Stomach (tissue), 19 donors: ENCODE measurements at places on chromosomes 2 and 18. TPM values are rescaled to one million over a fixed set of nuclear protein-coding genes. Genes with fewer than 3 reads are reported as not detected.

DNA sequence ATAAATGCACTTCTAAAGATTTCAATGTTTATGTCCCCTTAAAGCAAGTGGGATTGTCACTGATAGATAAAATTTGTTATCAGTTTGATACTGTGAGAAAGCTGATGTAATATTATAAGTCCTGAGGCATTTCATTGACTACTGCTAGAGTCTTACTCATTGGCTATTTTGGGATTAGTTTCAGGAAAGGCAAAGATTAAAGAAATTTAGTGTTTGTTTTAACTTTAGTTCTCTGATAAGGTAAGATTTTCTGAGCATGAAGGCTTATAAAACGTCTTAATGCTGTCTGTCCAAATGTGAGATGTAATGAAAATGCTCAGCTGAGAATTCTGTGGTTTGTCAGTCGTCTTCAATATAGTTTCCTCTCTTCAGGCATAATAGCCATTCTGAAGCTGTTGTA is 886.4 kb upstream of the CDH2 start:
- H3K4me3 ChIP-seq: no peak overlapping the region
- H3K36me3 ChIP-seq: no peaks in the 10 kb centered on the region
- H3K27me3 ChIP-seq: no peaks in the 10 kb centered on the region
- no peaks in the 10 kb centered on the region for H3K4me1 ChIP-seq
- H3K27ac ChIP-seq: no peak overlapping the region

DNA sequence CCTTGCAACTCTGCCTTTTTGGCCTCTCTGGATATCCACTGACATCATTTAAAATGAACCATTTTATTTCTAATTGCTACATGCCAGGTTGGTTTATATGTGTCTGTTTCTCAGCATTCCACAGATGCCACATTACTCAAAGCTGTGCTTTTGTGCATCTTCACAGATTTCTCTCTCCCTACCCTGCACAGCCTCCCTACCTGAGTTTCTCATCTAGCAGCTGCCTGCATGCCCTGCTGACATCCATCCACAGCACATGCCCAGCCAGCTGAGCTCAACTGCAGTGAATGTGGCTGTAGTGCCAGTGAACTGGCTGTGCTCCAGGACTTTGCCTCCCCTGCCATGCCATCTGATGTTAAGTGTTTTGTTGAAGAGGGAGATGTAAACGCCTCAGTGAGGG is 44.5 kb downstream of the PKP4 start:
- H3K27ac ChIP-seq: no peak overlapping the region
- H3K4me1 ChIP-seq: peaks cover 20% of the 10 kb centered on the region
- H3K27me3 ChIP-seq: no peaks in the 10 kb centered on the region
- no peaks in the 10 kb centered on the region for H3K36me3 ChIP-seq
- no peak overlapping the region for H3K4me3 ChIP-seq

GRCh38 chr2:203500951-203501350 is 34.1 kb downstream of the RAPH1 start:
- peaks cover 22% of the 10 kb centered on the region for H3K4me1 ChIP-seq
- H3K27me3 ChIP-seq: no peaks in the 10 kb centered on the region
- no peak overlapping the region for H3K4me3 ChIP-seq
- H3K36me3 ChIP-seq: no peaks in the 10 kb centered on the region
- no peak overlapping the region for H3K27ac ChIP-seq

- no peaks in the 10 kb centered on the region for H3K36me3 ChIP-seq
- H3K27me3 ChIP-seq: no peaks in the 10 kb centered on the region
- no peak for DNase-seq
Observed at GRCh38 chr2:76684756-76685155, 837.4 kb downstream of the LRRTM4 start.

- H3K4me3 ChIP-seq: no peak overlapping the region
- peak overlapping the region; percentile 40 for H3K27ac ChIP-seq
- H3K36me3 ChIP-seq: no peaks in the 10 kb centered on the region
- peaks cover 52% of the 10 kb centered on the region for H3K4me1 ChIP-seq
- DNase-seq: no peak
- H3K27me3 ChIP-seq: no peaks in the 10 kb centered on the region
Observed at GRCh38 chr2:55153584-55154299, 78.4 kb downstream of the CLHC1 start.

DNA sequence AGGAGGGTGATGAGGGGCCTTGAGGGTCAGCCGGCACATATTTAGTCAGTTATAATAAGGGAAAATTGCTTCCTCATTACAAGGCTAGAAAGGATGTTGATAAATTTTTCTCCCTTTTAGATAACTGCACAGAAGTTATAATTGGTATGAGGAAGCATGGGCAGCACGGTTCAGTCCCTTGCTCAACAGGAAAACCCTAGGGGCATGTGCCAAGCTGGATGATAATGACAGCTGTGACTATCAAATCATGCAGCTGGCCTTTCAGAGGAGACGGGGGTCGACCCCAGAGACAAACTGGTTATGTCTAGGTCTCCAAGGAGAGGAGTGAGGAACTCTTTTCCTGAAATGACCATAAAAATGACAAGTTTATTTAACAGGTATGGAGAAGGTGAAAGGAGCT is 448.1 kb upstream of the VRK2 start:
- H3K36me3 ChIP-seq: no peaks in the 10 kb centered on the region
- peak; percentile 4 for DNase-seq
- H3K4me1 ChIP-seq: no peaks in the 10 kb centered on the region
- H3K27ac ChIP-seq: no peak overlapping the region

GRCh38 chr2:181573140-181573736 is 83.7 kb downstream of the CERKL start:
- H3K36me3 ChIP-seq: no peaks in the 10 kb centered on the region
- no peak overlapping the region for H3K4me3 ChIP-seq
- no peak overlapping the region for H3K27ac ChIP-seq
- H3K4me1 ChIP-seq: no peaks in the 10 kb centered on the region

- H3K4me1 ChIP-seq: no peaks in the 10 kb centered on the region
- peak; percentile 87 for DNase-seq
Observed at GRCh38 chr2:219736209-219736608, 108.8 kb downstream of the SLC4A3 start.

GRCh38 chr2:126736133-126736874 is 80.3 kb downstream of the GYPC start:
- DNase-seq: peak; percentile 28
- no peaks in the 10 kb centered on the region for H3K36me3 ChIP-seq
- no peak overlapping the region for H3K27ac ChIP-seq
- no peak overlapping the region for H3K4me3 ChIP-seq

DNA sequence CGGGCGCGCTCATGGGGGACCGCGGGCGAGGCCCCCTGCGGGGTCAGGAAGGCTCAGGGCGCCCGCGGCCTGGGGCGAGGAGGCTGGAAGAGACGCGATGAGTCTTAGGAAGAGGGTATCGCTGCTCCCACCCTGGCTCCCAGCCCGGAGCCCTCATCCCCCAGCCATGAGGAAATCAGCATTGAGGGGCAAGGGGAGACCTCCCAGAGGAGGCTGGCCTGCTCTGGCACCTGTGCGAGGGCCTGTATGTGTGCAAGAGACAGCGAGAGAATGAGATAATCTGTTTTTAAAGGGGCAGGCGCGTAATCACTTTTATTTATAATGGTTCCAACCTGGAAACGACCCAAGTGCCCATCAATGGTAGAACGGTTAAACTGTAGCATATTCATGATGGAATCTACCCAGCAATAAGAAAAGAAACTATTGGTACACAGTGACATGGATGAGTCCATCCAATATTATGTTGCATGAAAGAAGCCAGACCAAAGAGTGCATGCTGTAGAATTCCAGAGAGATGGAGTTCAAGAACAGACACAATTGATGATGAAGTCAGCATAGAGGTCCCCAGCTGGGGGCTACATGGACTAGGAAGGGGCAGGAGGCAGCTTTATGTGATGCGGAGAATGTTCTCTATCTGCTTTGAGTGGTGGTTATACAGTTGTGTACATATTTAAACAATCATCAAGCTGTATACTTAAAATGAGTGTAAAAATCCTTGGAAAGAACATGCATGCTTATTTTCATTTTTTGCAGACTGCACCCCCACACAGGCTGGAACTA is 14.4 kb downstream of the FBXO41 start:
- H3K27me3 ChIP-seq: peaks cover 50% of the 10 kb centered on the region
- no peak overlapping the region for H3K27ac ChIP-seq
- peak overlapping the region; percentile 31 for H3K4me3 ChIP-seq

GRCh38 chr2:168929031-168929430 is 27.9 kb downstream of the G6PC2 start:
- no peaks in the 10 kb centered on the region for H3K36me3 ChIP-seq
- H3K4me1 ChIP-seq: no peaks in the 10 kb centered on the region
- H3K4me3 ChIP-seq: no peak overlapping the region

DNA sequence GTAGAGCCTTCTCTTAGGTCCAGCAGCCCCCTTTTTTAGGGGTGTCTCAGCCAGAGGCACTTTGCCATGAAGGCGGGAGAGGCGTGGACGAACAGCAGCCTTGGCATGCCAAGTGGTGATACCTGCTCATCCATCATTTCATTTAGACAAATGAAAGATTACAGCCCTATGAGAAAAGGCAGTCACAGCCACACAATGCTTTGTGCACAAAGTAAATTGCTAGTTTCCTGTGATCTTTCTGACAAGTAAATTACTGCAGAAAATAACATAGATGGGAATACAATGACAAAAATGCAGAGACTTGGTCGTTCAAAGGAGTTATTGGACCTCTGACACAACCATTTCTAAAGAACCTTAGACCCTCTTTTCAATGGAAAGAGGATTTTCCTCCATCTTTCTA is 94.9 kb downstream of the RND3 start:
- no peaks in the 10 kb centered on the region for H3K36me3 ChIP-seq
- no peak overlapping the region for H3K27ac ChIP-seq
- no peaks in the 10 kb centered on the region for H3K4me1 ChIP-seq
- no peak for DNase-seq

DNA sequence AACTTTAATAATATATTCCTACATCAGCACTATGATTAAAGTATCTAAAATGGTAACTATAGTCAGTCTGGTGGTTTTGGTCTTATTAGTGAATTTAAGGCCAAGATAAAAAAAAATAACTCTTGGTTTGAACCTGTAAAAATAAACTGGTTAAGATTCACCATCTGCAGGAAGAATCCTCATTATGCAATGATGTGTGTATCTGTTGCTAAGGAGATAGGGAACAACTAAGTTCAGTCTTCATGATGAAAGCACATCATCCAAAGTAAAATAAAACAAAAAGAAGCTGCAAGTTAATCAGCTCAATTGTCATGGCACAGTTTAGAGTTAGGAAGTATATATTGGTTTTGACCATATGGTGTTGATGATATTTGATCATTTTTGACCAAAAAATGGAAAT is 466.0 kb downstream of the NYAP2 start:
- H3K36me3 ChIP-seq: no peaks in the 10 kb centered on the region
- no peaks in the 10 kb centered on the region for H3K4me1 ChIP-seq
- no peak overlapping the region for H3K27ac ChIP-seq
- no peak for DNase-seq
- H3K27me3 ChIP-seq: no peaks in the 10 kb centered on the region
- H3K4me3 ChIP-seq: no peak overlapping the region

DNA sequence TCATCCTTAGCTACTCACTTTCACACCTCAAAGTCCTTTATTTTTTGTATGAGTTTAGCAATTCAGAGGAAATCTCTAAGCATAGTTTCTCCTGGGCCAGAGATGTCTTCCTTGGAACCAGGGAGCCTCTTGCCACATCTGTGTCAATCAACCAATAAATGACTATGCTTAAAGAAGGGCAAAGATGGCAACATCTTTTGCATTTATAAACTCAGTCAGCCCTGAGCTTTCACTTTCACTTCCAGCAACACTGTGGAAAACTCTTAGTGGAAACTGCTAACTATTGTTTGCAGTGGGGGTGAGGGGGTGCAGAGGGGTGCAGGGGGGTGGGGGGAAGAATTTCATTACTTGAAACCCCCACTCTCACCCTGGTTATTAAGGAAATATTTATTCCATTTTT is 3.4 kb downstream of the ACVR1C start:
- no peak overlapping the region for H3K4me3 ChIP-seq
- peaks cover 34% of the 10 kb centered on the region for H3K4me1 ChIP-seq
- H3K27me3 ChIP-seq: no peaks in the 10 kb centered on the region
- no peak overlapping the region for H3K27ac ChIP-seq
- H3K36me3 ChIP-seq: no peaks in the 10 kb centered on the region
- no peak for DNase-seq

- no peaks in the 10 kb centered on the region for H3K36me3 ChIP-seq
- no peak for DNase-seq
- no peaks in the 10 kb centered on the region for H3K4me1 ChIP-seq
- no peak overlapping the region for H3K27ac ChIP-seq
- no peak overlapping the region for H3K4me3 ChIP-seq
Observed at GRCh38 chr2:54077088-54077900, 38.1 kb upstream of the ACYP2 start.

- DNase-seq: no peak
- no peak overlapping the region for H3K27ac ChIP-seq
- H3K36me3 ChIP-seq: no peaks in the 10 kb centered on the region
- H3K4me1 ChIP-seq: no peaks in the 10 kb centered on the region
Observed at GRCh38 chr18:49029628-49030027, 78.9 kb upstream of the SMAD7 start.

NT5C1B gene
- not detected for total RNA-seq

PLCL1 gene
- 4.1 TPM for total RNA-seq

MEP1B gene
- total RNA-seq: 1.1 TPM

PNPT1 gene
- total RNA-seq: 7.0 TPM

UGT1A7 gene
- 3.8 TPM for total RNA-seq

EHBP1 gene
- total RNA-seq: 18.0 TPM

UCN gene
- total RNA-seq: 6.7 TPM

ERBB4 gene
- 0.45 TPM for total RNA-seq

ALPP gene
- not detected for total RNA-seq
